ENCODE measurements at places on chromosomes 7 and 10. TPM values are rescaled to one million over a fixed set of nuclear protein-coding genes. Genes with fewer than 3 reads are reported as not detected.

- no peak for DNase-seq
Measured at GRCh38 chr10:99524736-99525380, 7.9 kb upstream of the NKX2-3 start.

GRCh38 chr10:125010362-125010761 lies 68.4 kb downstream of the ZRANB1 start:
- no peak for DNase-seq

DNA sequence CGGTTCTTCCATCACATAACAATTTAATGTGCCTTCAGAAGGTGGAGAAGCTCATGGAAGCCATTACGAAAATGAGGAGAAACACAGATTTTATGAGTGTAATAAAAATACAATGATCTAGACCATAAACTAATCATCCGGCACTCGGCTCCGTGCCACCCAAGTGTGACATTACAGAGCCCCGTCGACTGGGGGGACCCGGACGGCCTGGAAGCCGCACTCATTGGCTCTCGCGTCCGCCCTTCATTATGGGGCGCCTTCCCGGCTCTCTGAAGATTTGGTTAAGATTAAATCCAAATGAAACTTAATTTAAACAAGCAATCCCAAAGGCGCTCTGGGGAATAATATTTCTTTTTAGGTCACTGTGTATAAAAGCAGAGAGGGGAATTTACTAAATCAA lies 242.6 kb downstream of the DNAJB6 start:
- DNase-seq: peak; percentile 57

DNA sequence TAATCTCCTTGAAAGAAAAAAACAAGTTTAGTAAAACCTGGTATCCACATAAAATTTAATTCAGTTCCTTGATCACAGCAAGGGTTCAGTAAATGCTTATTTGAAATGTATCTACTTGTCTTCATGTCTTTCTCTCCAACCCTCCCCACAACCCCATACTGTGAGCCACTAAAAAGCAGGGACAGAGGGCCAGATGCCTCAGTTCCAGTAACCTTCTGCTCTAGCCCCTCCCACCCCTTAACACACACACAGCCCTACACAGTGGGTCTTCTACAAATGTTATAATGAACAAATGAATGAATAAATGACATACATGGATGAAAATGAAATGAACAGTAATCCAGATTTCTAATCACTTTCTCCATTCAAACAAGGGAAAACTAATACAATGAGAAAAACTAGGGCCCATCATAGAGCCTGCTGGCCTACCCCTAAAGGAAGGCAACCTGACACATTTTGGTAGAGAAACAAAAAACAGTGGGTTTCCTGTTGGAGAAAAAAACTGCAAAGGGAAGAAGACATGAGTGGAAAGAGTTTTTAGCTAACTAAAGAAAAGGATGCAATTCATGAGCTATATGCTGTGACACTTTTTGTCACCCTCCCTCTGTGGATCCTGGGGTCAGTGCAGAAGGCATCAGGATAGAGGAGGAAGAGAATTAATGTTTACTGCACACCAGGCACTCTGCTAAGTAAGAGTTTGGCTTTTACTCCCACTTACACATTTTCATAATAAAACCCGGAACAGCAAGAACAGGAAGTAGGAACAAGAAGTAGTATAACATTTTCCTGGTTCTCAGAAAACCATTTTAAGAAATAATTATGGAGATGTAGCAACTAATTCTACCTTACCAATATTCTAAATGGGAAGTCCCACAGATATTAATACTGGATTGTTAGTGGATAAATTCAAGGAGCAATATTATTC lies 38.1 kb downstream of the ELMO1 start:
- no peak for DNase-seq

GRCh38 chr10:59363446-59363958 lies 1.2 kb upstream of the FAM13C start:
- no peak for DNase-seq

DNA sequence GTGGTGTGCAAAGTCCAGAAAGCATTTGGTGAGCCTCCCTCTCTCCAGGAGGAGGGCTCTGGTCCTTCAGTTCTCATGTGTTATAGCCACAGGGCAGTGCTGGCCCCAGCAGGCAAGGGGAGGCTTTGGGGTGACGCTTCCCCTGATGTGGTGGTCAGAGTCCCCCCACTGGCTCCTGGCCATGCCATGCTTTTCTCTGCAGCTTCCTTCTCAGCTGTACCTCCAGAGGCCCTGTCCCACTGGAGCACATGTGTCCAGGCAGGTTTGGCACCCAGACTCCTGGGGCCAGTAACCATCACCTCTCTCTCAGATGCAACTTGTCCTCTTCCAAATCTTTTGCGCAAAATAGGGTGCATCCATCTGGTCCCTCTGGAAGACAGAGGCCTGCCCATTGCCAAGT lies 233.0 kb upstream of the ZNF32 start:
- no peak for DNase-seq

DNA sequence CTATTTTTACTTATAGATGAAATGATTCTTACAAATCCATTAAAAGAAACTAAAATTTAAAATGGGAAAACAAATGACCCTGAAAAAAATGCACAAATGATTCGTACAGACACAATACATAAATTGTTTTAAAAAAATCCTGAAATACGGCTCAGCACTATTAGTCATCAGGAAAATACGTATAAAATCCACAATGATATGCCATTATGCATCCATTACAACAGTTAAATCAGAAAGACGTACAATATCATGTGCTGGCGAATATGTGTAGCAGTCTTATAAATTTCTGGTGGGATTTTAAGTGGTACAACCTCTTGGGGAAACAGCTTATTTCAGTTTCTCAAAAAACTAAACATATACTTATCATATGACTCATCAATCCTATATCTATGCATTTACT lies 600.1 kb upstream of the STEAP1 start:
- no peak for DNase-seq

Gene FAM131B
- 33.4 TPM for total RNA-seq

Gene THSD7A
- 18.9 TPM for total RNA-seq

Gene ZNF107
- 3.8 TPM for total RNA-seq

Gene CHAT
- total RNA-seq: 3.8 TPM

Gene CYP3A7
- 0.96 TPM for total RNA-seq

Gene CH25H
- total RNA-seq: not detected

Gene MMP21
- total RNA-seq: 1.00 TPM

Gene ITGA8
- total RNA-seq: not detected

Gene GIMAP5
- 8.9 TPM for total RNA-seq
